ENCODE measurements at places on chromosomes 7 and 10.

DNA sequence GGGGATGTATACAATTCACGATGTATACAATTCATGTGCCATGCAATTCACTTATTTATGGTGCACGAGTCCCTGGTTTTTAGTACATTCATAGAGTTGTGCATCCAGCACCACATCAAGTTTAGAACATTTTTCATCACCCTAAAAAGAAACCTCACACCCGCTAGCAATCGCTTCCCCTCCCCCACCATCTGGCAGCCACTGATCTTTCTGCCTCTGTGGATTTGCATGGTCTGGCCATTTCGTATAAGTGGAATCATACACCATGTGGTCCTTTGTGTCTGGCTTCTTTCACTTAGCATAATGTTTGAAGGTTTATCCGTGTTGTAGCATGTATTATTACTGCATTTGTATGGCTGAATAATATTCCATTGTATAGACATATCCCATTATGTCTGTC, 52.1 kb downstream of the PRF1 start:
- DNase-seq, result no peak

DNA sequence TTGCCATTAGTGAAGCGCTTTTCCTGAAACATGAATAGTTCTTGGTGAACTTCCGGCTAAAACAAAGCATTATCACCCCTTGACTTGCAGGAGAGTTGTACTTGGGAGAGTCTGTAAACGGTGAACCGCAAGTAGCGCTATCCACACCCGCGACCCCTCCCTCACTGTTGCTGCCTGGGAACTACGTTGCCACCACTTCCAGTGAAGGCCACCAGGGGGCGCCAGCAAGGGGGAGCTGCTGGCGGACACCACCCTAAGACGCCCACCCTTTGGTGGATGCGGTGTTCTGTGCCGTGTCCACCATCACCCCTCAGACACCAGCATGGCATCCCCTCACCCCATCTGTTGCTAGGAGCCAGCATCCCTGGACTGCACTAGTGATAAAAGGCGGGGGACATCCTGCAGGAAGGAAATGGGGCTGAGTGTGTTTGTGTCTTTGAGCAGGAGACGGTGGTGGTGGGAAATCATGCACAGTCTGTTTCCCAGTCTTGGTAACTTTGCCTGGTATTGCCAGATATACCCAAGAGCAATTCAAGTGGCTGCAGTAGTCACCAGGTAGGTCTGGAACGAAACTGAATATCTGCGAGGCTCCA, 298.2 kb downstream of the FRMD4A start:
- DNase-seq, result no peak

GRCh38 chr10:132148261-132149251, 38.2 kb upstream of the DPYSL4 start:
- no peak for DNase-seq

DNA sequence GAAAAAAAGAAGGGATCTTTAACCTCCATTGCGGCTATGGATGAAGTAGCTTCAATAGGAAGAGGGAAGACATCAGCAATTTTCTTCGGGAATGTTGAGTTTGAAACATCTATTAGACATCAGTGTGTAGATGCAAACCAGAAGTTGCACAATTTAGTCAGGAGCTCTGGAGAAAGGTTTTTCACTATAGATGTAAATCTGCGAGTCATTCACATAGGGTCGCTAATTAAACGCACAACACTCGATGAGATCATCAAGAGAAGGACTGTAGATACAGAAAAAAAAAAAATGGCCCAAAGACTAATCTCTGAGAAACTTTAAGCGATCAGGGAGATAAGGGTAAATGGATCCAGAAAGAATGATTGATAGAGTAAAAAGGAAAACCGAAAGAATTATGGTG, 61.7 kb upstream of the TES start:
- no peak for DNase-seq

- DNase-seq, result no peak
These were observed 41.8 kb upstream of the COL1A2 start for GRCh38 chr7:94352887-94353286.

DNA sequence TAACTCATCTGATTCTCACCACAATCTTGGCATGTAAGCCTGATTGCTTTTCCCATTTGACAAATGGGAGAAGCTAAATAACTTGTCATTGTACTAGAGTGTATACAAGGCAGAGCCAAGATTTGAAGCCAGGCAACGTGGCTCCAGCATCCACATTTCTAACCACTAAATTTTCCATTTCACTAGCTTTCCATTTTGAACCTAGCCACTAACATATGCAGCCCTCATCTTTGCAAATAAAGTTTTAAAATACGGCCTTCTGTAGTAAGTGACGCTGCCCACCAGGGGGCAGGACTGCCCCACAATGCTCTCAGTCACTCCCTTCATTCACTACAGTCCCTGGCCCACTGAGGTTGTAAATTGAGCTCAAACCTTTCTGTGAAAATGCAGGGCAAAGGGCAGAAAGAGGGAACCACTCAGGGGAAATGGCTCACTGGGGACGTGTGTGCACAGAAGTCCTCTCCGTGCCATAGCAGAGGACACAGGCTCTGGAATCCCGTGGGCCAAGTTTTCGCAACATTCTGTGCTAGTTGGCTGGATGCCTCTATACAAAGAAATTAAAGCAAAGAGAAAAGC, 315.7 kb downstream of the TNS3 start:
- DNase-seq, result peak; percentile 21

GRCh38 chr7:98206451-98207330, 4.5 kb upstream of the BHLHA15 start:
- DNase-seq, result no peak

GRCh38 chr10:30829901-30830300, 200.3 kb upstream of the LYZL2 start:
- no peak for DNase-seq

DNA sequence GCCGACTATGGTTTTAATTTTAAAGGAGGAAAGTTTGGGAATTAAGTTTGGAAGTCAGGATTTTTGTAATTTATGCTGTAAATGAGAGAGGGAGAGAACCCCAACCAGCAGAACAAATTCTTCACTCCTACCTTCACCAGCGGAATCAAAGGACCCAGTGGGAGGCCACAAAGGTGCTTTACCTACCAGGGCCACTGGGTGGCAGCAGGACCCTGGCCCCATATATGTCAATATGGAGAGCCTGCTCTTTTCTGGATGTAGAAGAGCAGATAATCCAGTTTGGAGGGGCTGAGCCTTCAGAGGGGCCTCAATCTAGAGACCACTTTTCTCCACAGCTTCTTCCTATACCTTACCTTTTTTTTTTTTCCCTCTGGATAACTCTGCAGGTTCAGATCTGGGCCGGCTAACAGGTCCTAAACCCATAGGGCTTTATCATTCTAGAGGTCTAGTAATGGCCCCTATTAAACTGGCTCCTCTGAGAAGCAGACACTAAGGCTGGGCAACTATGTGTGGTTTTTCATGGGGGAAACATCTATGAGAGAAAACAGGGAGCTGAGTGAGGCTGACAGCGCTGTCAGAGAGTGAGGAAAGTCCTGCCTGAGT, 8.5 kb upstream of the SCD start:
- DNase-seq, result peak; percentile 59

GRCh38 chr7:151383638-151384351, 26.0 kb downstream of the WDR86 start:
- no peak for DNase-seq

DNA sequence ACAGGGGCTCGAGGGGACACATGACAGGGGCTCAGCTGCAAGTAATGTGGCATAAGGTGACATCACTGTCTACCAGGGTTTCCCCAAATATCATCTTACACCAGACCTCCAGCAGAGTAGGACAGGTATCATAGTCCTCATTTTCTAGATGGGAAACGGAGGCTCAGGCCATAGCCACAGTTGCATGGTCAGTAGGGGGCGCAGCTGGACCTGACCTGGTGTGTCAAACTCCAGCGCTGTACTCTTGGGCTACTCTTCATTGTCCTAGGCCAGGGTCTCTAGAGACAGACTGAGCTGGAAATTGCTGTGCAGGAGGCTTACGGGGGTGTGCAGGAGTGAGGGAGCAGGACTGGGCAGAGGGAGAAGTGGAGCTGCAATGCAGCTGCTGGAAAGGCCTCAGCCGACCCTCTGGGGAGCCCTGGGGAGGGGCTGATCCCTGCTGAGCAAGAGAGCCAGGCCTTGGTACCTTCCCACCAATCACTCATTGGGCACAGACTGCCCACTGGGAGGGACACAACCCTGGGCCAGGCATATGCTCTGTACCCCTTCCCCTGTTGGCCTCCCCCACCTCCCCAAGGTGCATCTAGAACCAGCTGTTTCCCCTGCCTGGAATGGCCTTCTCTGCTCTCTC, 89.9 kb downstream of the CDH23 start:
- DNase-seq, result peak; percentile 17

DNA sequence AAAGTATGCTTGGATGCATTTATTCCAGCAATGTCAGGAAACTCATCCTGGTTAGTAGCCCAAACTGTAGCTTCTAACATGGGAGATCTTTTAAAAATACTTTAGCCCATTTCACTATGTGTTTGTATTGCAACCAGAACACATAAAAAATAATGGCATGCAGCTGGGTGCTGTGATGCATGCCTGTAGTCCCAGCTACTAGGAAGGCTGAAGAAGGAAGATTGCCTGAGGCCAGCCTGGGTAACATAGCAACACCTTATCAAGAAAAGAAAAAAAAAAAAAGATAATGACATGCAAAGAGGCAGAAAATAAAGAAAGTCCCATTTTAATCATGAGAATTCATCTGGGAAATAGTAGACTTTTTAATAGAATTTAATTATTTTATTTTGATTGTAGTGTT, 517.0 kb upstream of the TEX47 start:
- no peak for DNase-seq

DNA sequence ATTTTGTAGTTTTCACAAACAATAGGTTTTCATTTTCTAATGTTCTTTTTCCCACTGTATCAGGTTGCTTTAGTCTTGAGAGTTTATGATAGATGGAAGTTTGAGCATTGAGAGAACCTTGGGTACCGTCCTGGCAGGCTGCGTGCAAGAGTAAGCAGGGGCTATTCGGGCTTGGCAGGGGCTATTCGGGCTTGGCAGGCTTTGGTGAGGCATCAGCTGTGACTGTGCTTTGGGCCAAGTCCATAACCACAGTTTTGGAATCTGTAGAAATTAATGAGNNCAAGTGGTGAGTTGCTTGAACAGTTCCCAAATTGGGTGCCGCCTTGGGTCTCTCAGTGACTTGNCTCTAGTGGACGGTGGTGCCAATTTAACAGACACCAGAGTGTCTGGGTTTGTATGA, 424.6 kb downstream of the PAXIP1 start:
- DNase-seq, result no peak

DNA sequence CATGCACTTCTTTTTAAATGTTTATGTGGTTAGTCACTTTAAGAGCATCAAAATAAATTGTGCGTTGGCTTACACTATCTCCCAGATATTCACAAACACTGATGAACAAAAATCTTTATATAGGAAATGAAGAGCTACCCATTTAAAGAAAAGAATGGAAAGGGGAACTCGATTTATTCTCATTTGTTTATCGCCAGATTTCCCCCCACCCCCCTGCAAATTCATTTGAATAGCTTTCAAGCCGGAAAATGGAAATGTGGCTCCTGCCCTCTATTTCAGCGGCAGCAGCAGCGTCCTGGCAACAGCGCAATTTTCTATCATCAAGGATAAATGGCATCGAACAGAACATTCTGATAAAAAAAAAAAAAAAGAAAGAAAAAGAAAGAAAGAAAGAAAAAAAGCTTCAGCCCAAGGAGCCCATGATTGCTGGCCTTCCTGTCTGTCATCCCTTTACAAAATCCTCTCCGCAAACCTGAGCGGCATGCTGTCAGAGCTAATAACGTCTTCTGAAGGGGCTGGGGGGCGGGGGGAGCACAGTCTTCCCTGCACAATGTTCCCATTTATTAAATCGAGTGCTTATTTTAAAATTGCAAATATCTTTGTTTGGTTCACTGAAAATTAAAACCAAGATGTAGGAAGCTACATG, 13.7 kb upstream of the DLX6 start:
- DNase-seq, result no peak

DNA sequence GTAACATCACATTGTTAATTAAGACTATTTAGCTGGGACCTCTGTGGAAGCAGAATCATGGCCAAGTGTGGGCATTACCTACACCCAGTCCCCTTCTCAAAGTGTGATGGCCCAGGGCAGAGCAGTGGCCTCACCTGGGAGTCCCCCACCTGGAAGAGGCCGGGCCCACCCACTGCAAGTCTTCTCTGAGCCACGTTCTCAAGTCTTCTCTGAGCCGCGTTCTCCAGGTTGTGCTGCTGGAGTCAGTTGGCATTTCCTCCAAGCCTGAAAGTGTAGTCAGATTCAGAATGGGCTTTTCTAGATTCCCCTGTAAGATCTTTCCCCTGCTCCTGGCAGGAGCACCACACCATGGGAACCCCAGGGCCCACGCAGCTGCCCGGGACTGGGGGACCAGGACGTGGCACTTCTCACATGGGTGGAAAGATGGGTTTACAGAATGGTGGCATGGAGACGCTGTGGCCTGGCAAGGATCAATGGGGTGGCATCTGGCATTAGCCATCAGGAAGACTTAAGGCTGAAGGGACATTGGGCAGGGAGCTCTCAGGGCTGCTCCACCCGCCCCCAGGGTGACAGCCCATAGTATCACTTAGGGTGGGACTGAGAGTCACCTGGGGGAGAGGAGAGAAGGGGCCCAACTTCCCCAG, 68.0 kb downstream of the MKI67 start:
- no peak for DNase-seq

DNA sequence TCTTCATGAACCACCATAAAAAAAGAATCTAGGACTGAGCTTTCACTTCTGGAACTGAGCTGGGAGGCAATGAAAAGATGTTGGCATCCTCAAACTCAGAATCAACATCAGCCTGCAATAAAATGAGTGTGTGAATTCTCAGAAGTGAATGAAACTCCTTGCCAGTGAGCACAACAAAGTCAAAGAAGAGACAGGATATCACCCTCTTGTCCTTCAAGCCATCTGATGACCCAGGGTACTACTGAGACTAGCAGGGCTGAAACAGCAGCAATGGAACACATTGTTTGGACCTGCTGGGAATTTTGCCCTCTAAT, 13.0 kb downstream of the SLC25A13 start:
- DNase-seq, result no peak

- no peak for DNase-seq
These were observed 76.0 kb upstream of the CAV2 start for GRCh38 chr7:116423499-116423898.

DNA sequence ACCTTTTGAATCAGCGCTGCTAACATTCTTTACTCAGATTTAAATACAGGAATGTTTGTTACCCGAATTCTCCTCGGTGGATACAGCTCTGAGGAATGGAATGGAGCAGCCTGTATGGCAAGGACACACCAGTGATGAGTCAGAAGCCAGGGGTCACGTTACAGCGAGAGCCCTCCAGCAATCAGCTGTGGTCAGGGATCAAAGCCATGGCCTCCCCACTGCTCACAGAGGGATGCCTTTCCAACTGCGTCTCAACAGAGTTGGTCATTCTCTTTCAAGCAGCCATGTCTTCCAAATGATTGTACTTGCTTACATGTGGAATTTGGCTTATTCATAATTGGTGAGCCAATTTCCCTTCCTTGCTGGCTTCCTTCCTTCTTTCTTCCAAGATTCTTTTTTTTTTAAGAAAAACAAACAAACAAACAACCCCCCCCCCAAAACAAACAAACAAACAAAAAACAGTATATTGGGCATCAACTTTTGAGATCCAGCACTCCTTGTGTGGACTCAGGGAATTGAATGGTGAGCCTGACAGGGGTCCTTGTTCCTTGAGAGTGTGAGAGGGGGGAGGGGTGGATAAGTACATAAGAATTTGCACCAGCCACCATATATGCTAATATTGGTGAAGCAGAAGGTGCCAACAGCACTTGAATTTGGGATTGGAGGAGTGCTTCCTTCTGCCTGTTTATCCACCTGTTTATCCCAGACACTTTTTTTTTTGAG, 100.2 kb downstream of the ATXN7L1 start:
- no peak for DNase-seq

All from KG1 (cell line).